AG04450 (cell line): ENCODE measurements at places on chromosomes 6 and 20.

- DNase-seq: no peak
These were observed 429.5 kb upstream of the ARID1B start for GRCh38 chr6:156347656-156348055.

DNA sequence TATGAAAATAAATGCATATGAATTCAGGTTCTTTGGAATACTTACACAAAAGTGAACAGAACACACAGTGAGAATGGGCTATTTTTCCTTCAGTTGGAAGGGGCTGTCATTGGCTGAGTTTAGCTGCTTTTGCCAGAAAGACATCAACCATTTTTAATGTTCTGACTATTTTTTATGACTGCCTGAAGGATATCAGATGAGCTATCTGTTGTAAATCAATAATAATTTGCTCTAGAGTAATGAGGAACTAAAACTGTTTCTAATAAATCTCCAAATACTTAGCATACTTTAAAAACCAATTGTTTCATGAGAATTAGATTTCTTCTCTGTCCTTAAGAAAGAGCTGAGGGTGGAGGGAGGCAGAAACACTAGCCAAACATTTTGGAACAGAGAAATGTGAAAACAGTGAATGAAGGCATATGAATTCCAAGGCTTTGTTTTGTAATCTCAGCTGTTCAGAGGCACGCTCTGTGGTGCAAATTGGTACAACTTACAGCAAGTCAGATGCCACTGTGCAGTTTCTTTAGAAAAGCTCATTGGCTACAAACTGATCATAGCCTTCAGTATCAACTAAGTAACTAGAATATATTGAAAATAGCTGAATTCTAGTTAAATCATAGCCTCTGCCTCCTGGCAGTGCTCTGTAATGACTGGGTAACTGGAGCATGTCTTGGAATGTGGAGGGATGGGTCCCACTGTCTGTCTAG, 228.9 kb upstream of the JAG1 start:
- DNase-seq: no peak

DNA sequence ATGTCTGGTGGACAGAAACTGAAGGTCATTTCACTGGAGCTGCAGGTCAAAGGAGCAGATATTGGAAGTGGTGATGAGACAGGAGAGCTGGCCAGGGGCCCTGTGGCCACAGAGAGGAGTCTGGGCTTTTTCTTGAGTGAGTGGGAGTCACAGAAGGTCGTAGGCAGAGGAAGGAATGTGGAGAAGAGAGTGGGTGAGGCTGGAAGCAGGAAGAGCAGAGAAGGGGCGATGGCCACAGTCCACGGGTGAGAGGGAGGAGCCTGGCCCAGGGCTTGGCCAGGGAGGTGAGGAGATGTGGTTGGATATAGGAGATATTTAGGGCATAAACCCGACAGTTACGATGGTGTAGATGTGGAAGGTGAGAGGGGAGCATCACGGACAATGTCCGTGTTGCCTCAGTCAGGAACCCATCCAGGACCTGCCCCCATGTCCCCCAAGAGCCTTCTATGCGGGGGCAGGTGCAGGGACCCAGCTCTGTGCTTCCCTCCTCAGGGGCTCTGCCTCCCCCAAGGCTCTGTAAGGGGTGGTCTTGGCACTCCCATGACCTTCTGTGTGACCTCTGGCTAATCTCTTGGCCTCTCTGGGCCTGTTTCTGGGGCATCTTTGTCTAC, 150.5 kb upstream of the PTPN1 start:
- no peak for DNase-seq

DNA sequence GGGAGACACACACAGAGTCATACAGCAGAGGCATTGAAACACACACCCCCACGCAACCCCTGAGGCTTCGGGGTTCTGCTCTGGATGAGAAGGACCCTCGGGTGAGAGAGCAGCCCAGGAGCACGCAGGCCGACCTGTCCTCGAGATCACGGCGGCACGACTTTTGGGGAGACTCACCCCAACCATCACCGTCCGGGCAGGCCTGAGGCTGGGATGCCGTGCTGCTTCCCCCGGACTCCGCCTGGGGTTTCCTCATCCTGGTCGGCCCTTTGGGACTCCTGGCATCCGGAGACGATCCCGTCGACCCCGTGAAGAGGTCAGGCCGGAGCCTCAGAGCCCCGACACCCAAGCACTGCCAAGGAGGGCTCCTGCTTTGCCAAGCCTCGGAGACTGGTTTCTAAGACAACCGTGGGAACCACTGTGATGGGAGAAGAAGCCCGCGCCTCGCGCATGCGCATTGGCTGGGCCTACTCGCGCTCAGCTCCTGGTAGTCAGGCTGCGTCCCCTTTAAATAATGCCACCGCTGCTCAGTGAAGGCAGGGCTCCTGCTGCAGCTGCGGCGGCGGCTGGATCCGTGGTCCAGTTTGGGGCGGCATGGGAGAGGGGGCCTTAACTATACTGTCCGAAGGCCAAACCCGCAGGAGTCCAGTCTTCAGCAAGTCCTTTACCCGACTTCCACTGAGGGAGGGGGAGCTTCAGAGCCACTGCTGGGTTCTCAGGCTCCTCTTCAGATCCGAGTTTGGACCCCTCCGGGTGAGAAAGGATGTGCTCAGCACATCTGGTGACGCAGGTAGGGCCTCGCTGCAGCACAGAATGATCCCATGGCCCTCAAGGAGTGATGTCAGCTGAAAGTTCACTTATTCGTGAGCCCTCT, 171.4 kb upstream of the ZNF337 start:
- no peak for DNase-seq

DNA sequence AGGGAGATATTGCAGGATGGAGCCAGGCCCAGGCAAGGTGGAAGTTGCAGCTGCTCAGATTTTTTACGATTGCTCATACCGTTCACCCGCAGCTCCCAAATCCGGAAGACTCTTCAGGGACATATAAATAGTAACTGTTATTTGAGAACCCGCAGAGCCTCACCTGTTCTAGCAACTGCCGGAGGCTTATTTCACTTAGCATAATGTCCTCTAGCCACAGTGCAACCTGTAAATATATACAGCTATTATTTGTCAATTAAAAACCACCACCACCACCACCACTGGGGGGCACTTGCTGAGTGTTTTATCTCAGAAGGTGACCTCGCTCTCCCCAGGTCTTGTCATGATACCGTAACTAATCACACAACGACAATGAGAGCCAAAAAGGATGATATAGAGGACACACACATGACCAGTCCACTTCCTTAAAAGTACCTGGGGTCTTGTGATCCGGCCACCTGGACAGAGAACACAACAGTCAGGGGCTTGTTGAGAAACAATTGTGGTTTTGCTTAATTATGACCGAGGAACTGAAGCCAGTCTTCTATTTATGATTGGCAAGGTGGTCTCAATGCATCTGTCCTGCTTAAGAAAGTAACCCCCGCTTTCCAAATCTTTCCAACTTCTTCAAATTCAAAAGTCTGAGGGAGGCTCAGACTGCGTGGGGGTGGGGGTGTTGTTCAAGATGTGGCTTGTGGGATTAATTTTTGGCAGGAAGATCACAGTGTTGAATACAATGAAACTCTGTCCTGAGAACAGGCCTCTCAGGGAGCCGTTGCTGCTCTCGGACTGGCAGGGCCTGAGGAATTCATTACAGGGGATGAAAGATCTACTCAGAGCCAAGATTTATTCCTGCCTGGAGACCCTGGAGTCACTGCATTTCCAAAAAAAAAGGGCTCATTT, 107.7 kb upstream of the PRND start:
- DNase-seq: no peak

DNA sequence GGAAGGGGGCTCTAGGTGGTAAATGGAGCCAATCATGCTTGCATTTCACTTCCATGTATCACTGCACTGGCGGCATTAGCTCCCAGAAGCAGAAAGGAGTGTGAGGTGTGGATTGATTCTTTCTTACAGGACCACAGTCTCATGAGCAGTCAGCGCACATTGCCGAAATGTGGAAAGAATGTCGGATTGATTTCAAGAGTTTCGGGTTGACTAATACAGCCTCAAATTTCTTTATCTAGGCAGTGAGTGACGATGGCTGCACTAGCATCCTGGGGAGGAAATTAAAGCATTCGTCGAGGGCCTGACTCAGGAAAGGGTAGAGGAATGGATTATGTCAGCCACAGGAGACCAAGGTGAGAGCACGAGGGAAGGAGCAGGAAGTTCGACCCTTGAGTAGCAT, 222.8 kb upstream of the CDYL start:
- DNase-seq: no peak

DNA sequence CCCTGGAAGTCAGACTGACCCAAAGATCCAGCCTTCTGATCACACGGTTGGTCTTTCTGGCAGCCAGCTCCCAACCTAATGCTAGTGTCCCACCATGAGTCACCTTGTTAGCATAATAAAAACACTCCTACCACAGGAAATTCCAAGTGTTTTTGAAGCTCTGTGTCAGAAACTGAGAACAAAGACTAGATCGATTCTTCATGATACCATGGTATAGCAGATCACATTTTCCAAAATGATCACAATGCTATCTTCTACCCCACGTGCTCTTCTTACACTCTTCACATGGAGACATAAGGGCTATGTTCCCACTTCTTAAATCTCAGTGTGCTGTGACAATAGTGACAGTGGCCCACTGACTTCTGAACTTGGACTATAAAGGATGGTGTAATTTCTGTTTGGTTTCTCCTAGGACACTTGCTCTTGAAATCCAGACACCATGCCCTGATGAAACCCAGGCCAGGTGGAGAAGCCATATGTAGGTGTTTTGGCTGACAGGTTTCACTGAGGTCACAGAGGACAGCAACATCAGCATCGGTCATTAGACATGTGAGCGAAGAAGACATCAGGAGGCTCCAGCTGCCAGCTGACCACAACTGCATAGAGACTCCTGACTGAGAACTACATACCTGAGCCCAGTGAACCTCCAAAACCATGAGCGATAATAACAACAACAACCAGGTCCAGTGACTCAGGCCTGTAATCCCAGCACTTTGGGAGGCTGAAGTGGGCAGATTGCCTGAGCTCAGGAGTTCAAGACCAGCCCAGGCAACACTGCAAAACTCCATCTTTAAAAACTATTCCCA, 57.5 kb downstream of the MKKS start:
- no peak for DNase-seq

DNA sequence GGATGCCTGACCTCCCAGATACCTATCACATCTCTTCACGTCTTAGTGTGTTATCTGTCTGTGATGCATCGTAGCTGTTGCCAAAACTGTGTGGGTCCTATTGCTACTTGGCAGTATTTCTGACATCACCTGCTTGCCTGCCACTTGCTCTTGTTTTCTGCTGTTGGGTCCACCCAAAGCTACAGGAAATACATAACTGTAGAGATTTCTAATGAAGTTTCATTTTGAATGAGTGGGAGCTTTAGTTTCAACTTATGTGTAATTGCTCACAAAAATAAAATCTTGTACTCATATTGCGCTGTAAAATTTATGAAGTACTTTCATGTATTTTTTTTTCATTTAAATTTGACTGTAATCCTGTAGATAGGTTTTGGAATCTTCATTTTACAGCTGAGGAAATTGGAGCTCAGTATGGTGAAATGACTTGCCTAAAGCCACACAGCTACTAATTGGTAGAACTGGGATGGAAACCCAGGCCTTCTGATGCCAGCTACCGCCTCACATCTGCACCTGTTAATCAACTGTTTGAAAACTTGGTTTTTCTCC, 113.6 kb upstream of the MAN1A1 start:
- no peak for DNase-seq

DNA sequence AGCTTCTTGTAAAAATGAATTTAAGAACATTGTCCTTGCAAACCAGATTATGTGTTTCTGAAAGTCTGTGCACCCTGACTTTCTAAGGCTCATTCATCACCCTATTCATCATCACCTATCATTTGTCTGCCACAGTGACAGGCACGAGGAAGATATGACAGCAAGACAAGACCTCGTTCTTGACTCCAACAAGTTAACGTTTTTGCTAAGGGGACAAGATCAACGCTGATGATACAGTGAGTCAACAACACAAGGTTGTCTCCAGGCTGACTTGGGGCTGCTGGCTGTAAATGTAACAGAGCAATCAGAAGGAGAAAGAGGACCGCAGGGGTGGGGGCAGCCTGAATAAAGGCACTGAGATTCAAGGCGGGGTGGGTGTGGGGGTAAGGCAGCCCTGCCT, 94.2 kb downstream of the FOXC1 start:
- no peak for DNase-seq

DNA sequence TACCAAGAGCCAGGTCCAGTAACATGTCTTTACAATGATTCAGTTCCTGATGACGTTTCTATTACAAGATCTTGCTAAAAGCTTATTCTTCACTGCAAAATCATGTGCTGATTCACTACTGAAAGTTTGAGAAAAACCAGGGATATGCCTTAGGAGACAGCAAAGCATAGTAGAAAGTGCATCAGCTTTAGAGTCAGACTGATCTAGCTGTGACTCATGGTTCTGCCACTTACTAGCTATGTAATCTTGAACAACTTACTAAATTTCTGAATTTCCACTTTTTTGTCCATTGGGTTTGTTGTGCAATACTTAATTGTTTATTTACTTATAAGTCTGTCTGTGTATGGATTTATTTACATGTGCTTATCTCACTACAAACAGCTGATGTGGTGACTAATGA, 198.5 kb upstream of the RSPO3 start:
- DNase-seq: peak; percentile 90

DNA sequence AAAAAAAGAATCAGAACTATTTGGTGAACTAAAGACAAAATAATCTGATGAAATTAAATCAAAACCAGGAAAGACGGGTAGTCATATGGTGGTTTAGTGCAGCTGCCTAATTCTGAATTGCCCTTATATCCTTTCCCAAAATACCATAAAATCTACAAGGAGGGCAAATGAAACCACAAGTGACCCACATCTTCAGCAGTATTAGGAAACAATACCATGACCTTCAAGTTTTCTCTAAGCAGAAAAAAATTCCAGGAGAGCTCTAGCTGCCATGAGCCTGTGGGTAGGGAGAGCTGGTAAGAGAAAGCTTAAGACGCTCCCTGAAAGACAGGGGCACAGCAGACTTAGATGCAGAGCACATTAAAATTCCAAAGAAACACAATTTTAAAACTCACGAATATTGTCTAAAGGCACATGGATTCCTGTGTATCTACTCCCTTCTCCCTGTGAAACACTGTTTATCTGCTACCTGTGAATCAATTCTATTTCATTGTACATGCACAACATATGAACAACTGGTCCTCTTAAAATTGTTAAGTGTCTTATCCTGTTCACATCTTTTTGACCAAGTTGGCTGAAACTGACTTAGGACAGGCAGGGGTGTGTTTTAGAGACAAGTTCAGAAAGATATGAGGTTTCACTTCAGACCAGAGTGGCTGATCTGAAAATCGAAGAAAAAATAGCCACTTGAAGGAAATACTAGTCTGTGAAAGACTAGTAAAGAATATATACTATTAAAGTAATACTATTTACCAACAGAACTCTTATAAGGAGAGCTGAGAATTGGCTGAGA, 153.6 kb upstream of the SHLD1 start:
- DNase-seq: no peak
